MG63 (cell line): ENCODE measurements at places on chromosomes 3 and 15. TPM values are rescaled to one million over a fixed set of nuclear protein-coding genes. Genes with fewer than 3 reads are reported as not detected.

NLGN1 gene
- 4.0 and 10.0 TPM in 2 replicates for total RNA-seq

ACTRT3 gene
- total RNA-seq: 4.3 and 6.0 TPM in 2 replicates

SHF gene
- total RNA-seq: 0.33 TPM in 1 of 2 replicates, not detected in the other

MYZAP gene
- 0.69 TPM in 1 of 2 replicates, not detected in the other for total RNA-seq

ADCY5 gene
- total RNA-seq: not detected in 2 replicates

- no peak for DNase-seq
Observed at GRCh38 chr3:72309661-72310418, 524.9 kb upstream of the PROK2 start.
